ENCODE measurements at places on chromosomes 13 and 19.

DNA sequence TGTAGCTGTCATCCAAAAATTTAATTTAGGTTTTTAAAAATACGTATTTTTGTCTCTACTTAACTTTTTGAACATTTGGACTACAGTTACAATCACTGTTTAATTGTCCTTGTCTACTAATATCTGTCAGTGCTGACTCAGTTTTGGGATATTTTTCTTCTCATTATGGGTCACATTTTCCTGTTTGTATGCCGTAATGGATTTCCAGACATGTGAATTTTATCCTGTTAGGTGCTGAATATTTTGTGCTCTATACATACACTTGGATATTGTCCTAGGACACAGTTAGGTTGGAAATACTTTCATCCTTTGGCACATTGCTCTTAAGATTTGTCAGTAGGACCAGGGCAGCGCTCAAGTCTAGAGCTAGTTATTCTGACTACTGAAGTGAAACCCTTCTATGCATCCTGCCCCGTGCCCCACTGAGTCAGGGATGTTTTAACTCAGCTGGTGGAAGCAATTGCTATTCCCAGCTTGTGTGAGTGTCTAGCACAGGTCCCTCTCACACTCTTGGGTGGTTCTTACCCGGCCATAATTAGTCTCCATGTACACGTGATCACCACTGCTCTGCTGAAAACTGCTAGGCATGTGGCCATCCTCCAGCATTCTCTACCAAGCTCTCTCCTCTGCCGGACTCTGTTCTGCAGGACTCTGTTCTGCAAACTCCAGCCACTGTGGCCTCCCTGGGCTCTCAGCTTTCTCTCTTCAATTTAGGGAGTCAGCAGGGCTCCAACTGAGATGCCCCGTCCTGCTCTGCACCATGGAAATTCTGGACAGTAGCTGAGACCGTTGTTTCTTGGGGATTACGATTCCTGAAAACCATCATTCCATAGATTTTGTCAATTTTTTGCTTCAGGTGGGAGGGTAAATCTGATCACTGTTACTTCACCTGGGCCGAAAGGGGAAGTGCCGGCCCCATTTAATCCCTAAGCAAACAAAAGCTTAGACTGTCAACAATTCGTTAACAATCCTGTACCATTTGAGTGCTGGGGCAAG lies 11.1 kb downstream of the PROZ start:
- DNase-seq: no peak

DNA sequence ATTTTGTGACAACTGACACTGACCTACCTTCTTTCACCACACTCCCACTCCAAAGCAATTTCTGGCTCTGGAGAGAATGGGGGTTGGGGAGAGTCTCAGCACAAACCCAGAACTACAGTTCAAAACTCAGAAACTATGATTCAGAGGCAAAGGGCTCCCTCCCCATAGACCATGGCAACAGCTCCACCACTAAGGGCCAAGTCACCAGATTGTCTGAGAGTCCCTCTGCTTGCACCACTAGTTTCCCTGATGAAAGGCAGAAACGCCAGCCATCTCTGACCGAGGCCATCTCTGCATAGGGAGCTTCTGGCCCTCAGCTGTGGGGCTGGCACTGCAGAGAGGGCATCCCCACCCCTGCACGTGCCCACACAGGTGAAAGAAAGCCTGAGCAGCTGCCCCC lies 112.4 kb upstream of the VSTM2B start:
- DNase-seq: no peak

- no peak for DNase-seq
Measured at GRCh38 chr13:30551189-30551588, 66.5 kb upstream of the USPL1 start.

- no peak for DNase-seq
Measured at GRCh38 chr13:103351035-103351828, 285.0 kb upstream of the SLC10A2 start.

DNA sequence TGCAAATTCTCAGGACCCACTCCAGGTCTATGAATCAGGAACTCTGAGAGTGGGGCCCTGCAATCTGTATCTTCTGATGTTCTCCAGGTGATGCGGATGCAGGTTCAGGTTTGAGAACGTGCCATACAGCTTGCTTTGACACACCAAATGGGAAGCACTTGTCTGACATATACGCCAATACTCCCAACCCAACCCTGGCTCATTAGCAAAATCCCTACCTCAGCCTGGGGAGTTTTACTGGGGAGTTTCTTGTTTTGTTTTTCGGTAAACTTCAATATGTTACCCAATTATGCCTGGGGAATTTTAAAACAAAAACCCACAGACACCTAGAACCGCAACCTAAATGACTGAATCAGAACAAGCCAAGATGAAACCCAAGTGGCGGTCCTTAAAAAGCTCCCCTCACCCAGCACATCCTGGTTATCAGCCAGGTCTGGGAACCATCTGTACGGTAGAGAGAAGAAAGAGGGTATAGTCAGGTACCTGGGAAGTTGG lies 41.2 kb downstream of the ABCC4 start:
- no peak for DNase-seq
